ENCODE measurements at places on chromosomes 7 and 10.

- peak; percentile 30 for DNase-seq
Observed at GRCh38 chr10:34713875-34714274, 101.2 kb downstream of the PARD3 start.

DNA sequence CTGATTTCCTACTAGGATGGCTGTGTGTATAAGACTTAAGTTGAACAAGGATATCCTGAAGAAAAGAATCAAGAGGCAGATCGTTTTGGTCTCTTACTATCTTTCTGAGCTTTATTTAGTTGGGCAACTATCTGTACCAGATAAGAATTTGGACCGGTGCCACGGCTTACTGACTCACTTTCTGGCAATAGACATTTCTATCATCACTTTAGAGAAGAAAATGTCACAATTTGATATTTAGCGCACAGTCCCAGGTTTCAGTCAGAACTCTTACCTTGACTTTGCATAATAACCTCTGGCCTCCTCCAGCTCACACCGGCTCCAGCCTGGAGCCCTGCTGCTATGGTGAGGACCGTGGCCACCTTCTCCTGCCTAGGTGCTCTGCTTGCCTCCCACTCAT lies 218.2 kb upstream of the MDFIC start:
- peak; percentile 12 for DNase-seq

- DNase-seq = peak; percentile 30
Observed at GRCh38 chr10:75035975-75036708, 75.3 kb upstream of the SAMD8 start.

GRCh38 chr7:105354383-105354782 lies 34.3 kb downstream of the SRPK2 start:
- no peak for DNase-seq

GRCh38 chr7:129924602-129925001 lies 28.2 kb downstream of the UBE2H start:
- DNase-seq = no peak

GRCh38 chr7:443279-443833 lies 76.3 kb downstream of the PDGFA start:
- DNase-seq = no peak

- DNase-seq = no peak
Observed at GRCh38 chr10:128083191-128083895, 42.9 kb downstream of the MKI67 start.

DNA sequence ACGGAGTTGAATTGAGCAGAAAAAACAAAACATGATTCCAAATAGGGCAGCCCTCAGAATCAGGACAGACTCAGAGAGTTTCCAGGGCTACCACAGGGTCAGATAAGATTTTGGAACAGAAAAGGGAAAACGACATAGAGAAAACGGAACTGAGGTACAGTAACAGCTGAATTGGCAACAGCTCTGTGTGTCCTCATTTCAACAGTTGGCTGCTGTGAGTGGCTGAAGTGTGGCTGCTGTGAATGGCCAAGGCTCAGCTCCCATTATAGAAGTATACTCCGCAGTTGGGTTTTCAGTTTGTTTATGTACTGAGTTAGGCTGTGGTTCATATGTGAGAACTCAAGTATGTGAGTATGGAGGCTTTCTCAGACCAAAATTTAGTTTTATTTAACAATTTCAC lies 32.0 kb downstream of the ANTXRL start:
- no peak for DNase-seq

DNA sequence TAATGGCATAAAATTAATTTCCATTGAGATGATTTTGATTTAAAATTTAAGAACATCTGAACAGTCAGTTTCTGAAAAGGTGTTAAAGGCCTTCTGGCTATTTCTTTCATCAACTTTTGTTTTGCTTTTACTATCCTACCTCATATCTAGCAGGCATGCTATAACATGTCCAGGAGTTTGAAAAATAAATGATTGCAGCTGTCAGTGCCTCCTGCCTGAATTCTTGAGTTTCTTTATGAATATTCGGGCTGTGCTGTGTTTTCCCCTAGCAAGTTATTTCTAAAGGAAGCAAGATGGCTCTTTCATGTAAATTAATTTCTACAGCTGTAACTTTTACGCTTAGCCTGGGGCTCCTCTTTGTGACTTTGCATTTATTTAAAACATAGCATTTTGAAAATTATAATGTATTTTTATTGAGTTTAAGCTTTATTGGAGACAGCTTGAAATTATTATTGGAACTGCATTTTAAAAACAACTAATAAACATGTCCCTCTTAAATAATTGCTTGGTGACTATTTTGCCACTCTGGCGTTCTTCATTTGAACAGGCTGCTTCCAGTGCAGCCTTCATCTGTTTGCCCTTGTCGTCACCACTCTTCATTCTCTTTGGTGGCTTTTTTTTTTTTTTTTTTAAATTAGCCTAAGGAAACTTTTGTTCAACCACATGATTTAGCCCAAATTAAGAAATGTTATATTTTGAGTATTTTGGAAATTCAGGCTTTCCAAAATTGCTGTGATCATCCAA lies 1083.4 kb upstream of the LRRN3 start:
- no peak for DNase-seq

GRCh38 chr10:119693262-119693957 lies 32.4 kb upstream of the INPP5F start:
- no peak for DNase-seq

DNA sequence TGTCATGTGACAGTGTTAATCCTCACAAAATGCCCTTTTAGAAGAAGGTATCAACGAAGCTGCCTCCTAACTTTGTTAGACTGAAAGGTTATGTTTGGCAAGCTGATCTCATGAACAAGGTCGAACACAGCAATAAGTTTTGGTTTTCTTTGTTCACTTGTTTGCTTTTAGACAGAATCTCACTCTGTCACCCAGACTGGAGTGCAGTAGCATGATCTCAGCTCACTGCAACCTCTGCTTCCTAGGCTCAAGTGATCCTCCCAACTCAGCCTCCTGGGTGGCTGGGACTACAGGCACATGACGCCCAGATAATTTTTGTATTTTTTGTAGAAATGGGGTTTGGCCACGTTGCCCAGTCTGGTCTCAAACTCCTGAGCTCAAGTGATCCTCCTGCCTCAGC lies 1.1 kb downstream of the STRA8 start:
- DNase-seq = no peak

DNA sequence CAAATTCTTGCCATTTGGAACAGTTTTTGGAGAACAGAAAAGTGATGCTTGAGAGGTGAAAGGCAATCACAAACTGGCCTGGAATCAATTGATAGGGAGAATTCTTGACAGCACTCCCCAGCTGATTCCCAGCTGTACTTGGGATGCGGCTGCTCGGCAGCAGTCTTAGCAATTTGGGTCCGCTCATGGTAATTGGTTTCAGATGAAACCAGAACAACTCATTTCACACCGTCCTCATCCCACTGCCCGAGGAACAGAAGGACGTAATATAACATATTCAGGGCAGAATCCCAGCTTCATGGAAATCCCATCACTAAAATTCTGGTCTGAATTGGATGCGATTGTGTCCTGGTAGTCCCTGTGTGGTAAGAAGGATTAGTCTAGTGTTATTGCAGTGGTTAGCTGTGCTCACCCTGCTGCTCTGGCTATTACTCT lies 223.3 kb upstream of the FERD3L start:
- peak; percentile 55 for DNase-seq

- no peak for DNase-seq
Observed at GRCh38 chr10:21214329-21214728, 311.2 kb downstream of the SKIDA1 start.

GRCh38 chr10:21525367-21526187 lies at the start of gene SKIDA1:
SKIDA1 (minus strand) TSS chr10:21525682; CDS start chr10:21517822, 7,860 bp downstream.
- DNase-seq = peak; percentile 95

- DNase-seq = no peak
Observed at GRCh38 chr7:49023345-49024328, 99.3 kb downstream of the CDC14C start.

GRCh38 chr7:115293628-115294240 lies 371.8 kb downstream of the MDFIC start:
- peak; percentile 59 for DNase-seq

- DNase-seq = no peak
Observed at GRCh38 chr7:124667312-124668153, 98.1 kb downstream of the GPR37 start.

DNA sequence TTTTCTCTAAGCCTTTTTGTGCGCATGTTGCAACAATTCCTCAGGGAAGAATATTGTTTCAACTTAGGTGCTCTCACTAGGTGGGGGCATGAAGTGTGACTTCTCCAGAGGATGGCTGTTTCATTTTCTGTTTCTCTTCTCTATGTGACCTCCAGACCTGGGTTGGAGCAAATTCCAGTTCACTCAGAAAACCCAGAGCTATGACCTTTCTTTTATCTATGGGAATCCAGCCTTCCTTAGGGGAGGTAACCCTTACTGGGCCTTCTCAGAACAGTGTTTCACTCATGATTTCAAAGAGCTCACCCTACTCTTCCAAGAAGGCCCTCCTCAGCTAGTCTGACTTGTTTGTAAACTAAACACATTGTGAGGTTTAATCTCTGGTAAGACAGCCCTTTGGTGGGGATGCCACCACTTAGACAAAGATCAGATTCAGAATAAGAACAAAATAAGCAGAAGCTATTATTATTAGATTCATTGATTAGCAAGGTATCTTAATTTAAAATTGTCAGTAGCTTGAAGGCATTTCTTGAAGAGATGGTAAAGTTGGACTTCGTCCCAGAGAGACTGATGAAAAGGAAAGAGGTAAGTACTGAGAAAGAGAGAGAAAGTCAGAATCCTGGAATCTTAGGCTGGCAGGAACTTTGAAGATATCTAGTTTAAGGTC lies 16.6 kb upstream of the TAS2R60 start:
- no peak for DNase-seq

DNA sequence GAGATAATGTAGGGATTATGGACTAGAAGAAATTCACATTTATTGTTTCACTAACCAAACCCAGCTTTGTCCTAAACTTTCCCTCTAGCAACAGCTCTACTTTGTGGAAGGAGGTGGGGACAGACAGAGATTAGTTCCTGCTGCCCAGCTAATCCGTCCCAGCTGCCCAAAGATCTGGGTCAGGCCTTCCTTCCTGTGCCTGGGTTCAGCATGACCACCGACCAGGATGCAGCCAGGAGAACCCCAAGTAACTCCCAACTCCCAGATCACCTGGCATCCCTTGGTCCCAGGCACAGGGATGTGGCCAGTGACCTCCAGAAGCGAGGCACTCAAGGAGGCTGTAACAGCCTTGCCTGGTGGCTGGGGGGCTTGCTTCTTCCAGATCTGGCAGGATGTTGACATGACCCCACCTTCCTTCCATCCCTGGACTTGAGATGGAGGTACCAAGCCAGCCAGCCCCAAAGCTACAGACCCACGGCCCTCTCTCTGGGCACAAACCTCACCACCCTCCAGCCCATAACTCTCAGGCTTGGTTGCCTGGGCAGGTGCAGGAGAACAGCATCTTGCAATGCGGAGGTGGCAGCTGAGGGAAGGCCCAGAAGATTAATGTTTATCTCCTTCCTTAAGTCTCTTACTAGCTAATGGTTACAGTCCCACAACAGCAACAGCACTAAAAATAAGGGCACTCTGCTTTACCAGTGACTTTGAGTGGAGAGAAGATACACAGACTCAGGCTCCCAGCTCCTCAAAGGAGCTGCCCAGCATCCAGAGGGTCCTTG lies 11.1 kb downstream of the CAMK2G start:
- no peak for DNase-seq

- no peak for DNase-seq
Observed at GRCh38 chr10:74199315-74199714, 48.3 kb downstream of the ADK start.

DNA sequence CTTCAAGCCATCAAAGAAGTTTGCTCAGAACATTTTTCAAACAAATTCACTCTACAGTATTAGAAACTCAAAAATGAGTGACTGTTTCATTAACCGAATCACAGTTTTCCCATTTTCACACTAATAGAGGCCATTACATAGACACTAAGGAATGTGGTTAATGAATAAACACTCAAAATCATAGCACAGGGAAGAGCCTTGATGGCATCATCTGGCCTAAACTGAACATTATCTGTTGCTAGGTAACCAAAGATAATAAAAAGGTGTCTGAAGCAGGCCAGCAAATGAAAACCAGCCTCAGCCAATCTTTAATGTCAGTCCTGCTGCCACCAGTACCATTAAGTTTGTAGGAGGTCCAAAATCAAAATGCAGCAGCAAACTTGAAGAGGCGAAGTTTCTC lies 492.4 kb upstream of the STEAP1 start:
- DNase-seq = no peak

DNA sequence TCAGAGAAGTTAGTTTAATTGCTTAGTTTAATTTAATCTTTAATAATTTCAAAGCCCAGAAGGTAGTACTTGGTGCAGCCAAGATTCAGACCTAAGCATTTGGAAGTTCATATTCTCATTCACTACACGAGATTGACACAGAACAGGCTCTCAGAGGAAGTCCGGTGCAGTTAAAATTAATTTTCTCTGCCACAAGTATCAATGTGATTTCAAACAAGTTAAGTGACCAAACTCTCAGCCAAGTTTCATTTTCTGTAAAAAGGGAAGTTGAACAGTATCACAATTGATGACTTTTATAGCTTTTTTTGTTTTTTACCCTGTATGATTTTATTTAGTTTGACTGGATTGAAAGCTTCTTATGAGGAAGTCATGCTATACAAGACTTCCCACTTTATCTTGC lies 1494.9 kb upstream of the LRRTM3 start:
- no peak for DNase-seq

- no peak for DNase-seq
Observed at GRCh38 chr7:137480401-137480800, 136.9 kb upstream of the PTN start.

DNA sequence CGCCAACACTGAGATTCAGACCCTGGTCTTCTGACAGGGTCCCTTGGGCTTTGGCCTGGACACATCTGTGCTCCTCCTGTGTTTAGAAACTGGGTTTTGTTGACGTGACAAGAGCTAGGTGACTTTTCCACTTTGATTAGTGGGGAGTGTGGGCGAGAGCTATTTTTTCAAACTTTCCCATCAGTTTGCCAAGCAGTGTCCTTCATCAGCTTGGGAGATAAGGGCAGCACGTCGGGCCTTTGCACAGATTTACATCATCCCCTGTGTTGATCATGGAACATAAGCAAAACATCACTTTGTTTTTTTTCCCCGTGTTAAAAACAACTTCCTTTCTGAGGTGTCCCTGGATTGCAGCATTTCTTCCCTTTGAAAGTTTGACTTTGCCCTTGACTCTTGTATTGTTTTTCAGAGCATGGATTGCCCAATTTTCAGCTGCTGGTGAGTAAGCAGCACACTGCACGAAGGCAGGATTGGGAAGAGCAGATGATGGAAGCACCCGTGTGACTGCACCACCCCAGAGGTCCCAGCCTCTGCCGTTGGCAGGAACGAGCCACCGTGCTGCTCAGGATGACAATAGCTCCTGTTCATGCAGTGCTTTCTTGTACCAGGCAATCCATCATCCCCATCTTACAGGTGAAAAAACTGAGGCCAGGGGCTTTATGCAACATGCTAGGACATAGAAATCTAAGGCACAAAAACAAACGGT lies 6.4 kb upstream of the IGFBP1 start:
- peak; percentile 38 for DNase-seq

DNA sequence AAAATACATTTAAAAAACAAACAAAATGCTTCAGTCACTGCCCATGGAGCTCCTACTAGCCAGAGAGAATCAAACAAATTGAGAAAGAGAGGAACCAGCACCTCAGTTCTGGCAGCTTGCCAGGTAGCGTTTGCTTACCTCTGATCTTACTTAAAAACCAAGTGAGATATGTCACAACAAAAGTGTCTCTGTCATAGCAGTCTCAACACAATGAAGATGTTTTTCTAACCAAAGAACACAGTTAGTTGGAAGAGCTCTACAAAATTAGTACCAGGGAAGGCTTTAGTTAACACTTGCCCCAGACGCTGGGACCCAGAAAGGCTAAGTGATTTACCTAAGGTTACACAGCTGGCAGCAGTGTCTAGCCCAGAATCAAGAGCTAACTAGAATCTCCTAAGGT lies 3.4 kb downstream of the DOCK4 start:
- no peak for DNase-seq
